ENCODE measurements at places on chromosomes 7 and 10.

GRCh38 chr7:129567377-129567776 lies 44.1 kb upstream of the NRF1 start:
- DNase-seq = no peak

- DNase-seq = no peak
Observed at GRCh38 chr10:90929179-90929578, 8.3 kb upstream of the ANKRD1 start.

DNA sequence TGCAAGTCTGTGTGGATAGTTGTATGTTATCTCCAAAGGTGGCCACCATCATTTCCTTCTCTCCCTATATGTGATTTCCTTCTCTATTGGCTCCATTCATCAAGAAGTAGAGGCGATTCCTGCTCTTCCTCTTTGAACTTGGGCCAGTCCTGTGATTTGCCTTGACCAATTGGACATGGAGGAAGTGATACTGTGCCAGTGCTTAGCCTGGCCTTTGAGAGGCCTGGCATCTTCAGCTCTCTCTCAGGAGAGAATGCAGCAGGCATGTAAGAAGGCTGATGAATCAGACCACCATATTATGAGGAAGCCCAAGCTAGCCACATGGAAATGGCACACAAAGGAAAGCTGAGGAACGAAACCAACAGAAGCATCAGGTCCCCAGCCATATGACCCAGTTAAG lies 195.0 kb upstream of the SVIL start:
- no peak for DNase-seq

GRCh38 chr7:135236727-135237126 lies 3.1 kb downstream of the STRA8 start:
- DNase-seq = no peak

- no peak for DNase-seq
Observed at GRCh38 chr7:155411718-155412415, 46.1 kb upstream of the EN2 start.

DNA sequence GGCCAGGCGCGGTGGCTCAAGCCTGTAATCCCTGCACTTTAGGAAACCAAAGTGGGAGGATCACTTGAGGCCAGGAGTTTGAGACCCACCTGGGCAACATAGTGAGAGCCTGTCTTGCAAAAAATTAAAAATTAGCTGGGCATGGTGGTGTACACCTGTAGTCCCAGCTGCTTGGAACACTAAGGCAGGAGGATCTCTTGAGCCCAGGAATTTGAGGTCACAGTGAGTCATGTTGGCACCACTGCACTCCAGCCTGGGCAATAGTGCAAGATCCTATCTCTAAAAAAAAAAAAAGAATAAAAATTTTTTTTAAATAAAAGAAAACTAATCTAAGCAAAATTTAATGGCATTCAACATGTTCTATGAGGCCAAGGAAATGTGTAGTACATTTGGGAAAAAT lies 44.9 kb upstream of the UBN2 start:
- DNase-seq = no peak

DNA sequence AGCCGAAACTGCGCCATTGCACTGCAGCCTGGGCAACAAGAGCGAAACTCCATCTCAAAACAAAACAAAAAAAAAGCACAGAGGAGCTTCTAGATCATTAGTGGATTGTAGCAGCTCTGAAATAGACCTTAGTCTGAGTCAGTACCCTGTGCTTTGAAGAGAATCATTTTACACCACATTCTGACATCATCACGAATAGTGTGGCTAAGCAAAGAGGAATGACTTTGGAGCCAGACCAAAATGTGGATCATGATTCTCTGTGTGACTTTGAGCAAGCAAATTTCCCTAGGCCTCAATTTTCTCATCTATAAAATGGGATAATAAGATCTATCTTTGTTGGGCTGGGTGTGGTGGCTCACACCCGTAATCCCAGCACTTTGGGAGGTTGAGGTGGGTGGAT lies 618.9 kb downstream of the CALN1 start:
- DNase-seq = no peak

DNA sequence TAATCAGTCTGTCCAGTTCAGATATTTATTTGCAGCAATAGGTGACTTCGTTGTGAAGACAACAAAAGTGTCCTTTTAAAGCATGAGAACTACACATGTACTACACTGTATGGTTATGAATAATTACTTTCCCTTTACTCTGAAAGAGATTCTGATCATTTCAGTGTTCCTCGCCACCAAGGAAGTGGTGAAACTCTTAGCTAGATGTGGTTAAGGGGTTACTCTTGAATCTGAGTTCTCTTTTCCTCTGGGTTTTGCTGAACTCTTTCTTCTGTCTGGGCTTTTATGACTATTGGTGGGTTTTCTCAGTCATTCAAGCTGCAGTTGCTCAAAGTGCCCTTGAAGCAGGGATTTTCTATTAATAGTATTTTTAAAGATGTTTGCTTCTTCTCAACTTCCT lies 127.9 kb upstream of the SEM1 start:
- no peak for DNase-seq

GRCh38 chr10:132192991-132193665 lies 6.4 kb downstream of the DPYSL4 start:
- DNase-seq = no peak

- no peak for DNase-seq
Observed at GRCh38 chr7:156180451-156181229, 368.4 kb upstream of the SHH start.

DNA sequence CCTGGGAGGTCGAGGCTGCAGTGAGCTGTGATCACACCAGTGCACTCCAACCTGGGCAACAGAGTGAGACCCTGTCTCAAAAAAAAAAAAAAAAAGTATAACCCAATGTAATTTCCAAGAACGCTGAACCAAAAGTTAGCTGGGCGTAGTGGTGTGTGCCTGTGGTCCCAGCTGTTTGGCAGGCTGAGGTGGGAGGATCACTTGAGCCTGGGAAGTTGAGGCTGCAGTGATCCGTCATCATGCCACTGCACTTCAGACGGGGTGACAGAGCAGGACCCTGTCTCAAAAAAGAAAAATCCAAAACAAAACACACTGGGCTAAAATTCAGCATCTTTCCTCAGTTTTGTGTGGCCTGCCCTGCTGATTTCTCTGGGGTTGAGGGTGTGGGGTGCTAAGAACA lies 21.1 kb downstream of the HNRNPA2B1 start:
- no peak for DNase-seq

GRCh38 chr7:48755061-48755555 lies 169.2 kb upstream of the CDC14C start:
- no peak for DNase-seq

GRCh38 chr7:137073571-137074325 lies 205.3 kb downstream of the CHRM2 start:
- DNase-seq = no peak

GRCh38 chr10:71278691-71279588 lies 40.1 kb upstream of the SLC29A3 start:
- DNase-seq = peak; percentile 73

GRCh38 chr7:139560678-139561077 lies 37.2 kb downstream of the CLEC2L start:
- no peak for DNase-seq

GRCh38 chr7:45342236-45342635 lies 184.6 kb downstream of the RAMP3 start:
- no peak for DNase-seq

GRCh38 chr10:113259576-113260226 lies 293.2 kb upstream of the HABP2 start:
- no peak for DNase-seq

- peak; percentile 59 for DNase-seq
Observed at GRCh38 chr7:85185424-85186082, 1.3 kb downstream of the SEMA3D start.

- DNase-seq = no peak
Observed at GRCh38 chr7:100106633-100107032, 5.2 kb downstream of the AP4M1 start.

DNA sequence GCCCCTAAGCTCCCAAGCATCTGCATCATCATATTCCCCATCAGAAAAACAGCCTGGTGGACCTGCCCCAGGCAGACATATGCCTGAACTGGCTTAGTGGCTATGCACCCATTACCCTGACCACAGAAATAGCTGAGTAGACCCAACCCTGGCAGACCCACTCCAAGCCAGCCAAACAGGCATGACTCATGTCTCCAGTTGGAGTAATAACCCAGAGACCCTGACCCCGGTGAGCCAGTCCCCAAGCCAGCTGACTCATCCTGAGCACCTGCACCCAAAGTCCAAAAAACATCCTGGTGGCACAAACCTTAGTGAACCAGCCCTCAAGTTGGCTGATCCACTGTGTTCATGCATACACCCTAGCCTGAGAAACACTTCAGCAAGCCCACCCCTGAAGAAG lies 555.9 kb downstream of the GRID1 start:
- no peak for DNase-seq

GRCh38 chr7:151924001-151924400 lies 32.2 kb upstream of the GALNTL5 start:
- no peak for DNase-seq

DNA sequence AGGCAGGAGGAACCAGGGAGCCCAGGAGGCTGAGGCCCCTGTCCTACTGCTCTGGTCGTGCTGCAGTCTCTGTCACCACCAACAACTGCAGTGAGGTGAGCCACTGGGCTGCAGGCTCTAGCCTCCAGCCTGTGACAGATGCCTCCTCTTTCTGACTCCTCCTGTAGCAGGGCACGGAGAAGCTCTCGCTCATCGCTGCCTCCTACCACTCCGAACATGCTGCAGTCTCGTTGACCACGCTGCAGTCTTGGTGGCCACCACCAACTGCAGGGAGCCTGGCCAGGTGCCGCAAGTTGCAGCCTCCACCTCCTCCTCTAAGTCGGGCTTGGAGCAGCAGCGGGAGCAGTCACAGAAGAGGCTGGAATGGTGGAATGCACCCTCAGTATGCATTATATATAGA lies 22.1 kb upstream of the VOPP1 start:
- no peak for DNase-seq

GRCh38 chr10:109852475-109853037 lies 70.8 kb downstream of the XPNPEP1 start:
- DNase-seq = peak; percentile 91

DNA sequence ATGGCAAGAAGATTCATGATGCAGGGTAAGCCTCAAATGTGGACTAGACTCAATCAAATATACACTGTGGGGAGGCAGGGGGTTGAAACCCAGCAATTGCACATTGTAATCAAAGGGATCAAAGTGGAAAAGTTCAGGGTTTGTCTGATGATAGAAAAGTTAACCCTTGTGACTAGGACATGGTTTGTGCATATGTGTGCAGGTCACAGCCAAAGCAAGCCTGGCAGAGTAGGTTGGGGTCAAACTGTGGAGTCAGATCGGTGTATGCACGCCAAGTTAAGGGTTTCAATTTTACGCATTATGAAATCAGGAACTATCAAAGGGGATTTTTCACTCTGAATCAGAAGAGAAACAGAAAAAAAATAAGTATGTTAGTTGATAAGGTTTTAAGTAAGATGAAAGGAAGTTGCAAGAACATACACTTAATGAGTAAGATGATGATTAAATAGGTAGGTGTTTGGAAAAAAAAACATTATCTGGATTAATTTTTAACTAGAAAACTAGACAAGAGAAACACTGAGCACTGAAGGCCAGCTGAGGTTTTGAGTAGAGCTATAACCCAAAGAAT lies 188.3 kb downstream of the DGKB start:
- no peak for DNase-seq

DNA sequence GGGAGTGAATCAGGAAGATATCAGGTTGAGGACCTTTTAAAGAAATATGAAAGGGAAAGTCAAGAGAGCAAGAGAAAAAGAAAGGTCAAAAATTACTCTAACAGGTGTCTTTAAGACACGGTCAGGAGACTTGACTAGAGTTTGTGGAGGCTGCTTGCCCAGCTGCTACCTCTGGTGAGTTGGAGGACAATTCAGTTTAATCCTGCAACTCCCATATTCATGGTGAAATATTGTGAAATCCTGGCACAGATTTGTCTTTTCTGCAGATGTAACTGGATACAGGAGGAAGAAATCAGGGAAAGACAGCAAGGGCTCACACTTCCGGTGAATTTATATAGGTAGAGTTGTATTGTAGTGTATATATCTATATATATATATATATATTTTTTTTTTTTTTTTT lies 93.5 kb downstream of the AKAP9 start:
- DNase-seq = no peak

DNA sequence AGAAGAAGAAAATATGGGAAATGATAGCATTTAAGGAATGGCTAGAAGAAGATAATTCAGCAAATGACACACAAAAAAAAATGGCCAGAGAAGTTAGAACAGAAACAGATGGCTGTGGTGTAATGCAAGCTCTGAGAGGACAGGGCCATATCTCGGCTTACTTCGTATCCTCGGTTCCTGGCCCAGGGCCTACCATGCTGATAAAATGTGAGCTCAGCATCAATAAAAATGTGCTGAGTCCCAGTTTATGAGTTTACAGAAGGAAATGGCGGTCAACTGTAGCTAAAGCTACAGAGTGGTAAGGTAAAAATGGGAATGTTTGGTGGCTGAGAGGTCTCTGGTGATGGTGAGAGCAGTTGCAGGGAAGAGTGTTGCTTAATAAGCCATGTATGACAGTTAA lies 40.8 kb downstream of the HBP1 start:
- no peak for DNase-seq

GRCh38 chr7:12269100-12269895 lies 58.2 kb downstream of the TMEM106B start:
- no peak for DNase-seq

DNA sequence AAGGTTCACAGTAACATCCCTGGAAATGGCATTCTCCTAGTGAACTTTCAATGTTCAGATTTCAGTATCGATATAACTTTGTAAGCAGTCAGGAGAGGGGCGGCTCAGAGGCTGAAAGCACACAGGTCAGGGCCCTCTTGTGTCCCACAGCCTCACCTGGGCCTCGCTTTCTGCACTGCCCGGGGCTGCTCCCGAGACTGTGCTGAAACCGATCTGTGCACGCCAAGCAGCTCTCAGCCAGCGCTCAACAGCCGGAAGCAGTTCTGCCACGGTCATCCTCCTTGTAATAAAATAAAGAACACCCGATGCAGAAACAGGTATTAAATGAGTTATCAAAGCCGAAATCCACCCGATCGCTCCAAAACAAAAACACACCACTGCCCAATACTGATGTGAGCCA lies 106.0 kb downstream of the DIP2C start:
- DNase-seq = no peak

DNA sequence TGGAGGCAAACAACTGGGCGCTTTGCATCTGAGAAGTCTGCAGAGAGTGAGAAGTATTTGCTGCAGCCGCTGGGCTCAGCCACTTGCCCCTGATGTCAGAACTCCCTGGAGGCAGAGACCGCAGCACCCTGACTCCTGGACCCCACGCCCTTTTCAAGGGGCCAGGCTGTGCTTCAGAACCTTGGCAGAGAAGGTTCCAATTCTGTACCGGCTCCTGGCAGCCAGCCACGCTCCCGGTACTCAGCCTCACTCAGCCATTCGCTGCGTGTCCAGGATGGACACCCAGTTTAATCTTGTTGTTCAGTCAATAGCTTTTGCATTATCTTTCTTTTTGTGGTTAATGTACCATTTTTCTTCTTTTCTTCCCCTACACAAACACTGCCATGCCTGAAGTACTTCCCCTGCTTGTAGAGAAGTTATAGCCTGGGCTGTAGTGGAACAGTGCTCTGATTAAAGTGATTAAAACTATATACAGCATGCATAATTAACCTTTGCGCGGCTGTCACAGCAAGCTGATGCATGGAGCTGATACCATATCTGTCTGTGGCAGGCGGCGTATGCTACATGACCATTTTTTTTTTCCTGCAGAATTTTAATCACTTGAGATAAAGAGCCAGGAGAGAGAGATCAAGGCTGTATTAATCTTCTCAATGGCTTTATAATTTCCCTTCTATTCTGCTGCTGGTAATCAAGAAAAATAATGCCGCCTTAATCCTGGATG lies 578.5 kb downstream of the SDK1 start:
- DNase-seq = no peak
